ENCODE measurements at places on chromosomes 3 and 15. TPM values are rescaled to one million over a fixed set of nuclear protein-coding genes. Genes with fewer than 3 reads are reported as not detected.

Gene ROPN1
- not detected for total RNA-seq

Gene CDHR4
- not detected for total RNA-seq

Gene SPATA12
- total RNA-seq = 0.21 TPM

Gene FETUB
- total RNA-seq = not detected

Gene TERC
- 4.6 TPM for total RNA-seq

Gene APEH
- total RNA-seq = 78.7 TPM

Gene SPRED1
- total RNA-seq = 29.4 TPM

Gene CEP152
- total RNA-seq = 4.7 TPM

GRCh38 chr15:67048281-67049279 is 16.8 kb upstream of the SMAD3 start:
- H3K27me3 ChIP-seq = no peaks in the 10 kb centered on the region
- peak overlapping the region; percentile 58 for H3K27ac ChIP-seq
- DNase-seq = peak; percentile 27

DNA sequence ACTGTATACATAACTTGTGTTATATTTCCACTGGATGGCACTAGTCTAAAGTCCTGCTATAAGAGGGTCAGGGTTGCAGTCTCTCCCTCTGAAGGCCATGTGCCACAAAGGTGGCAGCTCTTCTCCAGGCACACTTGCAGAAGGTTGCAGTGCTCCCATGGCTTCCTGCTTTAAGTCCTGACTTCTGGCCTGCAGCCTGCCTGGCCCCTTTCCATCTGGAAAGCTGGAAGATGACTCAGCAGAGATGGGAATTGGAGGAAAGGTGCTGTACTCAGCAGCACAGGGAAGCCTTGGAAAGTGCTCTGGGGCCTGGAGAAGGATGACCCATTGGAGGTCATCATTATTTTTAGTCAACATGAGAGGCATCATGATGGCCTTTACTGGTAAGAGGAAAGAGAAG is 40.9 kb upstream of the MRPL3 start:
- no peak overlapping the region for H3K27ac ChIP-seq
- no peak overlapping the region for H3K4me3 ChIP-seq
- H3K36me3 ChIP-seq = no peaks in the 10 kb centered on the region
- no peaks in the 10 kb centered on the region for H3K4me1 ChIP-seq

DNA sequence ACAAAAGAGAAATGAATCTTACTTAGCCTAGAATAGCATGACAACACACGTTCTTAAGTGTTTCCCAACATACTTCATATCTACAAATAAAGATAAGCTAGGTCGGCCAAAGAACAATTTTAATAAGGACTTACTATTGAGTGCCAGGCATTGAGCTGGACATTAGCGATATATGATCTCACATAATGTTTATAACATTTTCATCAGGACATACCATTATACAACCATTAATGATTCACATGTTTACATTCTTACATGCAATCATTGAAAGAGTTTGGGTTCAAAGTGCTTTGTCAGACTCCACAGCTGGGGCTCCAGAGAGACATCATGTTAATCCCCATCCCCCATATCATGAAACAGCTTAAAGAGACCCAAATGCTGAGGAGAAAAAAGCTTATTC is 189.0 kb downstream of the STT3B start:
- no peaks in the 10 kb centered on the region for H3K27me3 ChIP-seq
- H3K27ac ChIP-seq = no peak overlapping the region
- H3K4me1 ChIP-seq = no peaks in the 10 kb centered on the region
- DNase-seq = no peak
- no peak overlapping the region for H3K4me3 ChIP-seq

GRCh38 chr15:99141943-99142342 is 37.1 kb downstream of the SYNM start:
- no peak overlapping the region for H3K4me3 ChIP-seq
- no peaks in the 10 kb centered on the region for H3K27me3 ChIP-seq
- no peak for DNase-seq
- H3K36me3 ChIP-seq = no peaks in the 10 kb centered on the region

DNA sequence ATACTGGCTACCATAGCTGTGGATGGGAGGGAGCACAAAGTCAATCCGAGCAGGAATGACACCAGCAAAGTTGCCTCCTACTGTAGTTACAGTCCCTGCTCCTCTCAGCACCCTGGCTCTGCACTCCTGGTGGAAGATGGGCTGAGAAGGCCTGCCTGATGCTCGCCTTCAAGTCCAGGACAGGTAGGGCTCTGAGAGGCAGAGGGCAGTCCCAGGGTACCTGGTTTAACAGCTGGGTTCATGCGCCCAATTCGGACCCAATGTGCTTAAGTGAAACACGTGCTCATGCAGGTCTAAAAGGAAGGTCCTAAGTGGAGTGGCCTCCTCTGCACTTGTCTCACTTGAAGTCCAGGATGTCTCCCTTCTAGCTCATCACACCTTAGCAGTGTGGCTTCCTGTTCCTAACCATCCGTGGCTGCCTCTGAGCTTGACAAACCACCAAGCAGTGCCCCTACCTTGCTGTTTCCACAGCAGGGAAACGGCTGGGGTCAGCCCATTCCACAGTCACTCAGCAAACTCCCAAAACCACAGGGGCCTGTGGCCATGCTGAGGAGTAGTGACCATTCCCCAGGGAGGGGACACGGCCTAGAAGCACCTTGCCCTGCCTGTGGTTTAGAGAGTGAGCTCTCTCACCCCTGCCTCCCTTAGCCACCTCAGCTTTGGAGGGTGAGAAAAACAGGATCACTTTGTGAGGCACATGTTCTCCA is 3.9 kb upstream of the MUSTN1 start:
- H3K36me3 ChIP-seq = no peaks in the 10 kb centered on the region
- no peak overlapping the region for H3K4me3 ChIP-seq
- H3K27me3 ChIP-seq = no peaks in the 10 kb centered on the region

GRCh38 chr3:117721866-117722265 is 1012.3 kb downstream of the TUSC7 start:
- no peaks in the 10 kb centered on the region for H3K4me1 ChIP-seq
- DNase-seq = no peak
- no peaks in the 10 kb centered on the region for H3K27me3 ChIP-seq
- no peaks in the 10 kb centered on the region for H3K36me3 ChIP-seq
- no peak overlapping the region for H3K4me3 ChIP-seq

DNA sequence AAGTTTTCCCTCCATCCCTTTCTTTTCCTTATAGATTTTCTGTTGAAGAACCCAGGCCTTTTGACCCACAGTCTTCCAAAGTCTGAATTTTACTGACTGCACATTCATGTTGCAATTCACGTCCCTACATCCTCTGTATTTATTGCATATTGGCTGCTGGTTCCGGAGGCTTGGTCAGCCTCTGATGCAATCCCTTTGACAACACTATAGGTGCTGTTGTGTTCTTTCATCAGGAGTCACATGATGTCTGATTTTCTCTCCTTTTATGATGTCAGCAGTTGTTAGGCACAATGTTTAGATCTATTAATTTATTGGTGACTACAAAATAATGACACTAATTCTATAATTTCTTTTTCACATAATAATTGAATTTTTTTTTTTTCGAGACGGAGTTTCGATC is 8.7 kb downstream of the CYP1A1 start:
- no peak overlapping the region for H3K4me3 ChIP-seq
- no peaks in the 10 kb centered on the region for H3K27me3 ChIP-seq
- no peaks in the 10 kb centered on the region for H3K36me3 ChIP-seq
- DNase-seq = no peak
- H3K4me1 ChIP-seq = no peaks in the 10 kb centered on the region
- no peak overlapping the region for H3K27ac ChIP-seq

- H3K36me3 ChIP-seq = no peaks in the 10 kb centered on the region
- H3K27ac ChIP-seq = no peak overlapping the region
- no peaks in the 10 kb centered on the region for H3K4me1 ChIP-seq
- H3K27me3 ChIP-seq = no peaks in the 10 kb centered on the region
Observed at GRCh38 chr3:13473020-13473419, 7.1 kb upstream of the HDAC11 start.

- no peak for DNase-seq
- no peaks in the 10 kb centered on the region for H3K27me3 ChIP-seq
- H3K36me3 ChIP-seq = no peaks in the 10 kb centered on the region
- peak overlapping the region; percentile 75 for H3K4me3 ChIP-seq
Observed at GRCh38 chr15:40471808-40472150, 995 bp downstream of the CHST14 start.

DNA sequence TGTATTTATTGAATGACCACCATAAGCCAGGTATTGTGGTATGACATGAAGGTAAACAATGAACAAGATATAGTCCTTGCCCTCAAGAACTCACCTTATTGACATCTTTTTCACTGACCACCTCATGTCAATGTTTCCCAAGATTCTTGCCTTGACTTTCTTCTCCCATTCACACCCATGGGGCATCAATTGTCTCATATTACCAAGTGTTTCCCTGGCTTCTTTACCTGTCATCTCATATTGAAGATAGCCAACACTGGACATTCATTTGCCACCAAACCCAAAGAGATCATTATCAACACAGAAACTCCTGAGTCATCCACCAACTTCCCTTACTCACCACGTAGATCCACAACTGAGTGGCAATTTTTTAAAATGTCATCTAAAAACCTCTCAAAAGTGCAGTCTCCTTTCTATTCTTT is 2.2 kb downstream of the EFHB start:
- no peak overlapping the region for H3K27ac ChIP-seq
- no peak for DNase-seq
- H3K27me3 ChIP-seq = no peaks in the 10 kb centered on the region

GRCh38 chr3:155238845-155239244 is 54.6 kb downstream of the STRIT1 start:
- no peak overlapping the region for H3K27ac ChIP-seq
- DNase-seq = no peak
- H3K4me1 ChIP-seq = no peaks in the 10 kb centered on the region
- H3K27me3 ChIP-seq = no peaks in the 10 kb centered on the region
- no peak overlapping the region for H3K4me3 ChIP-seq
- no peaks in the 10 kb centered on the region for H3K36me3 ChIP-seq

DNA sequence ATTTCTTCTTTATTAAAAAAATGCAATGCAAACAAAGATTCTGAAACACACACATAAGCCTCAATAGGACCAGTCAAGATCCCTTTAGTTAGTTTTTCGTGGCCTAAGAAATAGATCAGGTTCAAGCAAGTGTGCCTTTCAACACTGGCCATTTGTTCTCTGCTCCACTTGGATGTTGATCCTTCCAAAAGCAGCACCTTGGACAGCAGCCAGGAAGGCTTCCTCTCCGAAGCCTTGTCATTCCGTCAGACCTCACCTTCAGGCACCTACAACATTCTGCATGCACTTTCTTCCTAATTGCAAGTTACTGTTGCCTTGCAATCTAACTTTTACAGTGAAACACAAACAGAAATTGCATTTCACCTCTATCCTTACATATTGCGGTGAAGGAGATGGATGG is 155.9 kb upstream of the FEZF2 start:
- H3K4me3 ChIP-seq = no peak overlapping the region
- no peak for DNase-seq
- H3K27ac ChIP-seq = no peak overlapping the region
- H3K27me3 ChIP-seq = no peaks in the 10 kb centered on the region
- no peaks in the 10 kb centered on the region for H3K4me1 ChIP-seq

- no peaks in the 10 kb centered on the region for H3K27me3 ChIP-seq
- peaks cover 9% of the 10 kb centered on the region for H3K4me1 ChIP-seq
- H3K36me3 ChIP-seq = no peaks in the 10 kb centered on the region
- DNase-seq = peak; percentile 58
- peak within 1 kb of the TSS; percentile 88 for H3K27ac ChIP-seq
Observed at GRCh38 chr3:170418422-170419398, at the start of gene CLDN11. TSS of gene CLDN11 (plus strand) at chr3:170418868. CDS start at chr3:170419067, 199 bp downstream.

GRCh38 chr15:43251871-43252250 is 14.9 kb downstream of the TGM5 start:
- no peaks in the 10 kb centered on the region for H3K4me1 ChIP-seq
- no peak overlapping the region for H3K4me3 ChIP-seq
- no peaks in the 10 kb centered on the region for H3K36me3 ChIP-seq
- H3K27ac ChIP-seq = no peak overlapping the region
- no peak for DNase-seq
- no peaks in the 10 kb centered on the region for H3K27me3 ChIP-seq

DNA sequence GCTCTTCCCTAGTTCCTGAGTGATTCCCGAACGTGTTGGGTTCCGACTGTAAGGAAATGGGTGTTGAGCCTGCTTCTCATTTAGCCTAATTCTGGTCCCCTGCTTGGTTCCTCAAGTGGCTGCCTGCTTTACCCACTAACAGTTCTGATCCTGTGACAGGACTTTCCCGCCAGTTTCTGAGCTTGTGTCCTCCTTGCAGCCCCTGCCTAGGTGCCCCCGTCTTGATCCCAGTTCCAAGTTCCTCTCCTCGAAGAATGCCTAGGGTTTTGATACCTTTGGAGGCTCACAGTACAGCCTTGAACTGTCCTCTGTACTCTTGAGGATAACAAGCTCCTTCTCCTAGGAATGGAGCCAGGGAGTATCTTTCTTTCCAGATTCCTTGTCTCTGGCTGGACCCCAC is 12.0 kb upstream of the RASGRF1 start:
- no peaks in the 10 kb centered on the region for H3K4me1 ChIP-seq
- no peak overlapping the region for H3K27ac ChIP-seq
- no peak for DNase-seq
- no peaks in the 10 kb centered on the region for H3K36me3 ChIP-seq
- peaks cover 5% of the 10 kb centered on the region for H3K27me3 ChIP-seq
- H3K4me3 ChIP-seq = no peak overlapping the region

GRCh38 chr3:64824394-64824909 is 136.7 kb upstream of the ADAMTS9 start:
- H3K4me1 ChIP-seq = no peaks in the 10 kb centered on the region
- no peaks in the 10 kb centered on the region for H3K36me3 ChIP-seq
- DNase-seq = no peak

GRCh38 chr15:39310633-39311032 is 270.2 kb upstream of the THBS1 start:
- no peak for DNase-seq
- H3K4me1 ChIP-seq = no peaks in the 10 kb centered on the region
- no peaks in the 10 kb centered on the region for H3K36me3 ChIP-seq

DNA sequence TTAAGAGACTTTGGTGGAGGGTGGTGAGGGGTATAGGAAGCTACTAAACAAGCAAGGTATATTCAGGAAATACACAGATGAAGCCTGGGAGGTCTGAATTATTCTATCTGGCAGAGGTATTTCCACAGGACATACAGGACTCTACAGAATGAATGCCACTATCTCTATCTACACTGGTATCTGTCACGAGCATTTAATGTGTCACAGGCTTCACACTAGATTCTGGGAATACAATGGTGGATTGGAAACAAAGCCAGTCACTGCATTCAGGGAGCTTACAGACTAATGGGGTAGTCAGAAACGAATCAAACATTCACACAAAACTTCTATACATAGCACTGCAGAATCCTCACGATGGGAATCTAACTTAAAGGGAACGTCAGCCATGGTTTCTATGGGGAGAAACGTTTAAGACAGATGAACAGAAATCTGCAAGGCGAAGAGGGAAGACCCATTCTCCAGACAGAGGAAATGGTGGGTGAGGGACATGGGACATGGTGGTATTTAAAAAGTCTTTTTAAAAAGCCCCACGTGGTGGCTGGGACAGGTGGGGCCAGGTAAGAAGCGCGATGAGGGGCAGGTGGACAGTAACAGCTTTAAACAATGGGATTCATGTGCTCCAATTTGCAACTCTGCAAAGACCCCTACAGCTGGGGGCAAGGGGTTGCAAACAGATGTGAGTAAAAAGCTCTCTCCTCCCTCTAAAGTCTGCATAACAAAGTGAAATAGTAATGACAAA is 16.5 kb downstream of the LRIG1 start:
- H3K36me3 ChIP-seq = no peaks in the 10 kb centered on the region
- H3K27ac ChIP-seq = peak overlapping the region; percentile 88
- no peak for DNase-seq

GRCh38 chr3:23923786-23924185 is 6.9 kb downstream of the RPL15 start:
- no peaks in the 10 kb centered on the region for H3K27me3 ChIP-seq
- no peaks in the 10 kb centered on the region for H3K4me1 ChIP-seq
- no peaks in the 10 kb centered on the region for H3K36me3 ChIP-seq
- no peak for DNase-seq

Measured in uterus (tissue), 4 donors.